ENCODE measurements at places on chromosomes 4 and X.

DNA sequence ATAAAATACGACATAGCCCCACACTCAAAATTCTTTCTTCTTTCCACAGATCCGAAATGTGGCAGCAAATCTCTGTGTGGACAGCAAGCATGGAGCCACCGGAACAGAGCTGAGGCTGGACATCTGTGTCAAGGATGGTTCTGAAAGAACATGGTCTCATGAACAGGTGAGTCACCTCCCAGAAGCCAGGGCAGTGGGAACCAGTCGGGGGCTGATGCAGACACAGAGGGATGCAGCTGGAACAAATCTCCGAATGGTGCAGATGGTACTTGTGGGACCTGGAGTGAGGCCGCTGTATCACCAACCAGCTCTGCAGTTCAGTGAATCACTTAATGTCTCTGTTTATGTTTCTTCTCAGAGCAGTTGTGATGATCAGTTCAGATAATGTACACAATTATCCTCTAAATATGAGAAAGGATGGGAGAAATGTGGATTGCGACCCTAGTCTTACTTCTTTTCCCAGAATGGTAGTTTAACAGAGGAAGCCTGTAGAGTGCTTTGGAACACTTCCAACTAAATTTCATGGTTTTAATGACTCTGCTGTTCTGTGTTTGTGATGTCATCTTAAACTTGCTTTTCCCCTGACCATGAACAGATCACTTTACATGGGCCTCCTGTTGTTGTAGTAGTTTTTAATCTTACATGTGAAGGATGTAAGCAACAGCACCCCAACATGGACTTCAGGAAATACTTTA is 159.3 kb upstream of the GALNT7 start:
- no peak for DNase-seq

DNA sequence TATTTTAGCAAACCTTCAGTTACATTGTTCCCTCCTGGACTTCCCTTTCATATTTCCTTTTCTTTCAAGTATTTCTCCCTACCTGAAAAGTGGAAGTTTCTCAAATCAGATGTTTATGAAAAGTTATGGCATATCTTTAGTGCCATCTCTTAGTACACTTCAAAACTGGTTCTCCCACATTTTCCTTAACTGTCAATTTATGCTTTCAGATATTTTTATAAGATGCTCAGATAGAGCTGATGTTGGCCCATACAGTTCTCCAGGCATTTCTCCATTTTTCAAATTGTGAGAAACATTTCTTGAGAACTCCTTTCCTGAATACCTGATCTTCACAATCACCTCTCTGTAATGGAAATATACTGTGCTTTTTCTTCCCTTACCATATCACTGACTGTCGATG is 32.5 kb upstream of the AP1AR start:
- DNase-seq = no peak

GRCh38 chrX:43880425-43880824 is 1.8 kb downstream of the MAOB start:
- no peak for DNase-seq

- DNase-seq = no peak
Measured at GRCh38 chr4:7226439-7226838, 34.1 kb downstream of the SORCS2 start.

GRCh38 chr4:150008546-150008945 is 69.7 kb upstream of the DCLK2 start:
- no peak for DNase-seq

DNA sequence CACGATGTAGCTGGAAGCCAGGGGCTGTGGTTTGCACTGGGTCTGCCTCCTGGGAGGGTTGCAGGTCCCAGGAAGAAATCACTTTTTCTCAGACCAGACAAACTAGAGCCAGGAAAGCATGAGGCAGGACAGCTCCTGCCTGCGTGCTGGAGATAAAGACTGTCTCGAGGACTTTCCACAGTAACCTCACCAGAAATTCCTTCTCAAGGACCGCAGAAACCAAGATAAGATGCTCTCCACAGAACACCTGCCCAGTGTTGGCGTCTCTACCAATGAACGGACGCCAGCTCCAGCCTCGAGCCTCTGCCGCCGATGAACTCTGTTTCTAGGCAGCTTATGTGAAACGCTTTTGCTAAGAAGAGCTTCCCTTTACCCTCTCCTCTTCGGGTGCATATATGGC is 76.9 kb upstream of the AFAP1 start:
- no peak for DNase-seq

GRCh38 chr4:92031825-92032224 is 271.9 kb upstream of the GRID2 start:
- no peak for DNase-seq

GRCh38 chr4:76892001-76892400 is 5.9 kb downstream of the SOWAHB start:
- DNase-seq = no peak

DNA sequence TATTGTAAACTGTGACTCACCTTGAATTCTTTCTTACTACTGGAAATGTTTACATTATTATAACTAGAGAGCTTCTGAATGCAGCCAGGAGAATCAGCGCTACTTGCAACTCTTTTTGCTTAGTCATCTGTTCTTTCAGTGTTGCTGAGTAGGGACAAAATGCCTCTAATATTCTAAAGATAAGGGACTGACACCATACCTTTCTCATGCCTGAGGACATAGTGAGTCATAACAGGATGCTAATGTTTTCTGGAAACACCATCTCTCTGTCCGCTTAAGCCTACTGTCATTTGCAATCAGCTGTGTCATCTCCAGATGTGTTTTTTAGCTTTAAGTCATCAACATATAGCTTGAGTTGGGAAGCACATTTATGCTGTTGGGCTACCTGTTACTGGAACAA is 108.3 kb downstream of the QRFPR start:
- DNase-seq = no peak

GRCh38 chrX:53479301-53479700 is 45.1 kb upstream of the HSD17B10 start:
- no peak for DNase-seq

DNA sequence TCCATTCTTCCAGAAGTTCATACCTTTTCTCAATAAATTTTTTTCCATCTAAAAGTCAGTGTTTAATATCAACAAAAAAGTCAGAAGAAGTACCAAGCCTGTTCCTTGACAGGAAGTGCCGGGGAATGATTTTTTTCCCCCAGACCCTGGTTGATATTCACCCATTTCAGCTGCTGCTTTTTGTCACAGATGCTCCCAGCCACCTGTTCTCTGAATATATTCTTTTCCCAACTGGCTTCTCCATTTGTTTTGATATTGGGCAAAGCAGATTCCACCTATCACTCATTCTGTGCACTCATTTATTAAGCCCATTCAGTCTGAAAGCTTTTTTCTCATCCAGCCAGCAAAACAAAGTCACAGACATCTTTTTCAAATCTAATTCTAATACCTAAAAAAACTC is 139.9 kb downstream of the FRMPD4 start:
- DNase-seq = no peak

GRCh38 chr4:179747218-179747910 is 2305.1 kb upstream of the AGA start:
- DNase-seq = no peak

GRCh38 chr4:89152972-89153371 is 41.6 kb downstream of the TIGD2 start:
- DNase-seq = no peak

- DNase-seq = no peak
Measured at GRCh38 chr4:20641976-20642375, 58.3 kb upstream of the PACRGL start.

DNA sequence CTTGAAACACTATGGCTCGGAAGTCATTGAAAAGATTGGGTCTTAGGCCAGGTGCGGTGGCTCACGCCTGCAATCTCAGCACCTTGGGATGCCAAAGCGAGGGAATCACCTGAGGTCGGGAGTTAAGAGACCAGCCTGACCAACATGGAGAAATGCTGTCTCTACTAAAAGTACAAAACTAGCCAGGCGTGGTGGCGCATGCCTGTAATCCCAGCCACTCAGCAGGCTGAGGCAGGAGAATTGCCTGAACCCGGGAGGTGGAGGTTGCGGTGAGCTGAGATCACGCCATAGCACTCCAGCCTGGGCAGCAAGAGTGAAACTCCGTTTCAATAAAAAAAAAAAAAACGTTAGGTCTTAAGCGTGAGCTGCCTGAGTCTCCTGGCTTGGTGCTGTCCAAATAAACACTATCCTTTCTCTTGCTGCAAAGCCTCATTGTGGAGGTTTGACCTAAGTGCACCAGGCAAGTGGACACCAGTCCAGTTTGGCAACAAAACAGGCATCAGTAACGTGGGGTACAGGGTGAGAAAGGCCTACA is 185.9 kb downstream of the DHRSX start:
- no peak for DNase-seq

- no peak for DNase-seq
Measured at GRCh38 chr4:37001688-37002436, 242.7 kb upstream of the NWD2 start.

- DNase-seq = no peak
Measured at GRCh38 chrX:48800574-48801279, 1.1 kb upstream of the HDAC6 start.

DNA sequence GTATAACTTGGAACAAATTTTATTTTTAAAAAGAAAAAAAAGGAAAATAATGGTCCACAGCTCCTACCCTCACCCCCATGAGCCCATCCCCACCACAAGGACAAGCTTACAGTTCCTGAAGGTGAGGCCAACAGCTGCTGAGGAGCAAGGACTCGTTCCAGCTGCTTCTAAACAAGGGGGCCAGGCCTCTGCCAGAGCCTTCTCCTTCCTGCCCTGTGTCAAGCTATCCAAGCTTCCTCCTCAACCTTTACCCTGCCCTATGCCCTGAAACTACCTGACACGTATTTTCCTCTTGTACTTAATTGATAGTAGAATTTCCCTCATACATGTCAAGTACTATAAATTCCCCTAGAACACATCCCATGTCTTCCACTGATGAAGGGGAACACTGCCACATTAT is 8.8 kb downstream of the SH3D19 start:
- no peak for DNase-seq

DNA sequence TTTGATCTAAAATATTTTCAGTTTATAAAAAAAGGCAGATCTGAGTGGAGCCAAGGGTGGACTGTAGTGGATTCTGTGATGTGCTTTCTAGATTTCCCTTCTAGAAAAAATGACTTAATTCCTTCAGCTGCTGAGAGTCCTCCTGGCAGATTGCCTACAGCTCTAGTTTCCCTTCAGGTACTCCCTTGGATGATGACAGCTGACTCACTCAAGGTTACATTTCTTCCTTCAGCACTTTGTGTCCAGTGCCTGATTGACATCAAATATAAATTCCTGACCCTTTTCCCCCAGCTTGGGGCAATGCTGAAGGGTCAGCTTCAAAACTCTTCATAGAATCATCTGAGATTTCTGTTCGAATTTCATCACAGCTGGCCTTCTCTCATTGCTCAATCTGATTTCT is 161.7 kb downstream of the EMCN start:
- no peak for DNase-seq

DNA sequence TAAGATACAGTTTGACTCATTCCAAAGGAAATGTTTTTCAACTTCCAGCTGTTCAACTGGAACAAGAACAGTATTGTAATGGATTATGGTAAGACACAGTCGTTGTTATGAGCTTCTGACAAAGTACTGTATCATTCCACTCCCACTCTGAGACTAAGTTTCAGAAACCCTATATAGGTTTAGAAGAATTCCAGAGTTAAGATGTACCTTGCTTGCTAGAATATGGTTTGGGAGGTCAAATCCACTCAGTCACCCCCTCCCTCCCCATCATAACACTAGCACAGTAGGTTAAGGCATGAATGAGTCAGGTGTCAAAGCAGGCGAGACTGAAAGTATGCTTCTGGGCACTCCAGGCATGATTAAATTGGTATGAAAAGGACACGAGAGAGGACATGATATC is 339.7 kb downstream of the DMD start:
- no peak for DNase-seq

DNA sequence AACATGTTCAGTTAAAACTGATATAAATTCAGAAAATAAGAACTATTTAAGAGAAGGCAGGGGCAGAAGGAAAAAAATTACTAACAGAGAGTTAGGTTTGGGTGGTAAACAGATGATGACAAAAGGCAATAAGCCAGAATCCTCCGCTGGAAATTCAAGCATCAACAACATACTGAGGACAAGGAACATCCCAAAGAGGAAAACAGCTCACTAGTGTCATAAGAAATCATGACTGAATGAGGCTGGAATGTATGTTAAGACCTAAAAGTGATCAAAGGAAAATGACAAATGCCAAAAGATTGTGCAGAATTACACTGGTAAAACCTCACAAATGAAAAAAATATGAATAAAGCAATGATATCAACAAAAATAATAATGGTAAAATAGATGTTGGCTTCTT is 88.4 kb downstream of the WDFY3 start:
- peak; percentile 76 for DNase-seq

- no peak for DNase-seq
Measured at GRCh38 chrX:21374994-21375707, 933 bp downstream of the CNKSR2 start.

- peak; percentile 35 for DNase-seq
Measured at GRCh38 chr4:146916479-146917076, 29.1 kb downstream of the TTC29 start.

- peak; percentile 63 for DNase-seq
Measured at GRCh38 chrX:136209016-136209738, 42.0 kb downstream of the MAP7D3 start.

- DNase-seq = no peak
Measured at GRCh38 chr4:143512978-143513313, 556 bp upstream of the SMARCA5 start.

GRCh38 chr4:8301851-8302730 is 32.5 kb downstream of the HTRA3 start:
- no peak for DNase-seq

GRCh38 chr4:27836523-27836922 is 975.9 kb downstream of the STIM2 start:
- DNase-seq = no peak

- DNase-seq = no peak
Measured at GRCh38 chrX:131942034-131942433, 81.1 kb upstream of the STK26 start.

GRCh38 chr4:38132843-38133662 is 172.9 kb downstream of the PTTG2 start:
- DNase-seq = no peak

DNA sequence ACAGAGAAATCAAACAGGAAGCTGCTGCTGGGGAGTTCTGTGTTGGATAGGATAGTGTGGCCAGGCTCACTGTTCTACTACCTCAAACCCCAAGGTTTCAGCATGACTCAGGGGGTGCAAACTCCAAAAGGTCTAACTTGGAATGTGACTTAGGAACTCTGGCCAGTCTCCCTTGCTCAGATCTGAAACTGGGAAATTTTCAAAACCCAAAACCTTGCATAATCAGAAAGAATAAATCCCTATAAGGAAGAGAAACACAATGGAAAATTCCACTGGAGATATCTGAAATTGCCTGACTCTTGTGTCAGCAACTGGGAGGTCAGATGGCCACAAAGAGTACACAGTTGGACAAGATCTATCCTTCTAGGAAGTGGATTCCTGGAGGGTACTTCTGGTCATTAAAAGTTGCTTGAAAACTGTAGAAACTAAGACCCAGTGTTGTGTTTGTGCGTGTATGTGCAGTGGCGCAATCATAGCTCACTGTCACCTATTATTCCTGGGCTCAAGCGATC is 58.0 kb downstream of the PPEF2 start:
- peak; percentile 83 for DNase-seq

DNA sequence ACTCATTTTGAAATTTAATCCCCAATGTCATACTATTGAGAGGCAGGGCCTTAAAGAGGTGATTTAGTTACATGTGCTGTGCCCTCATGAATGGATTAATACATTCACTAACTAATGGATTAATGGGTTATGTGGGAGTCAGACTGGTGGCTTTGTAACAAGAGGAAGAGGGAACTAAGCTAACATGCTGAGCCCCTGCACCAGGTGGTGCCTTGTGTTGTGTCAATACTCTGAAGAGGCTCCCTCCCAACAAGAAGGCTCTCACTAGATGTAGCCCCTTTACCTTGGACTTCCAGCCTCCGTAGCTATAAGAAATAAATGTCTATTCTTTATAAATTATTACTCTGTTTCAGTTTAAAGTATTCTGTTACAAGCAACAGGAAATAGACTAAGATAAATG is 411.9 kb upstream of the EMCN start:
- DNase-seq = no peak
